ENCODE measurements at places on chromosomes 11 and 22.

DNA sequence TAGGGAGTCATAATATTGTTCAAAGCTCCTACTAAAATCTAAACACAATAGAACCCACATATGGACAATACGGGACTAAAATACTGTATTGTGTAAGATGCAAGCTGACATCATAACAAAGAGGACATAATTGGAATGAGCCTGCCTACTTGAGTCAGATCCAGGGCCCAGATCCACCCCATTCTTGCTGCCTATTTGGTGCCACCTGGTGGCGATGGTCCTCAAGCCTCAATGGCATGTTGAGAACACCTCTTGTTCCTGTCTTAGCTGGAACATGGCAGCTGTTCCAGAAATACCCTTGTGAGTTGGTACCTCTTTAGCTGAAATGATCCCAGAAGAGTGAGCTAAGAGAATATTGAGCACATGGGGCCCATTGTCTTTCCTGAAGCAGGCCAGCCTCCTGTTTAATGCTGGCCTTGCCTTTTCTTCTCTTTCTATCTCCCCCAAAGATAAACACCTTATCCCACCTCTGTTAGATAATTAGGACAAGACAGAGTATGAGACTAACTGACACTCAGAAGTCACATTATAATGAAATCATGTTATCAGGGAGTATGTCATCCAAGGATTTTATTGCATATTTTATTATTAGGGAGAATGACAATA, 680.9 kb upstream of the ANO5 start:
- no peak for DNase-seq

- no peak for DNase-seq
These were observed 759 bp downstream of the DESI1 start for GRCh38 chr22:41619979-41620588.

DNA sequence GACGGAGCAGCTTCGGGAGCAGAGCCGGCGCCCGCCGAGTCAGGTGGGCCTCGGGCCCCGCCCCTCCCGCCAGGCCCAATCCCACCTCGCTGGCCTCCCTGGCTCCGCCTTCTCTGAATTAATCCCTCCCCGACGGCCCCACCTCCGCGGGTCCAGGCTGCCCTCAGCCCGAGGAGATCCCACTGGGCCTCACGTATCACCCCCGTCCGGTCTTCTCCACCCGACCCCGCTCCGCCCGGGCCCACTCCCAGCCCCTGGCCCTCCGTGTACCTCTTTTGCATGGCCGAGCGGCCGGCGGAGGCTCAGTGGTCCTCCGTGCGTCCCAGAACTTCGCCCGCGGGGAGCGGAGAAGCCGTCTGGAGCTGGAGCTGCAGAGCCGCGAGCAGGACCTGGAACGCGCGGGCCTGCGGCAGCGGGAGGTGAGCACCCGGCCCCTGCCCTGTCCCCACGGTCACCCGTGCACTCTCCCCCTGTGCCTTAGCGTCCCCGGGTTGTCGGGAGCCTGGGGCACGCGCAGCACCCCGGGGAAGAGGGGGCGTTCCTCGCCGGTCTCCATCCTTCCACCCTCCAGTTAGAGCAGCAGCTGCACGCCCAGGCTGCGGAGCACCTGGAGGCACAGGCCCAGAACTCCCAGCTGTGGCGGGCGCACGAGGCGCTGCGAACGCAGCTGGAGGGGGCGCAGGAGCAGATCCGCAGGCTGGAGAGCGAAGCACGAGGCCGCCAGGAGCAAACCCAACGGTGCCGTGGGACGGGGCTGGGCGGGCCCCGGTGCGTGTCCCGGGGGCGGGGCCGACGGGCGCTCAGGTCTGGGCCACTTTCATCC, 2.2 kb upstream of the CD151 start:
- DNase-seq: peak; percentile 60

DNA sequence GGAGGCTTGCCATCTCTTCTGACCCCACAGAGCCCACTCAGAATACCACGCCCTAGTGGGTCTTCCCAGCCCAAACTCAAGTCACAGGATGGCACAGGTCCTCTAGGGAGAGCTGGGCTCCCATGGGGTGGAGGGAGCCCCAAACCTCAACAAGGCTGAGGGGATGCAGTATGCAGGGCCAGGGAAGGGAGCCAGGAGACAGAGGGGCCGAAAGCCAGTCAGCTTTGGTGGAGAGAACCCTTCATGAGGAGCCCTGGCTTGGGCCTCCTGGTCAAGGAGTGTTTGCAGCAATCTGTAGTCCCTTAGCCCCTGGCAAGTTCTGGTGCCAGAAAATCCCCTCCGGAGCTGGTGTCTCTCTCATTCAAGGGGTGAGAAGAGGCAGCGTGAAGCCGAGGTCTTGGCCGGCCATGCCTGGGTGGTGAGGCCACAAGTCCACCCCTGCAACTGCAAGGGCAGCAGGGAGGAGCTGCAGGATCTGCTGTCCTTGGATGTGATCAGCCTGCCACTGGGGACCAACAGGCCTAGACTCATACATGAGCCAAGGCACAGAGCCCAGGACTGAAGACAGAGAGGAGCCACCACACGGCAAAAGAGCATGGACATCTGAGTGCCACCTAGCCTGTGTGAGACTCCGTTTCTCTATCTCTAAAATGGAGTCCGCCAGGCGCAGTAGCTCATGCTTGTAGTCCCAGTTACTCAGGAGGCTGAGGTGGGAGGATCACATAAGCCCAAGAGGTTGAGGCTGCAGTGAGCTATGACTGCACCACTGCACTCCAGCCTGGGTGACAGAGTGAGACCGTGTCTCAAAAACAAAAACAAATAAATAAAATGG, 24.1 kb downstream of the NEAT1 start:
- DNase-seq: no peak

GRCh38 chr22:38070250-38070921, 13.2 kb downstream of the PICK1 start:
- DNase-seq: no peak

GRCh38 chr11:120352405-120352804, 16.2 kb downstream of the ARHGEF12 start:
- no peak for DNase-seq

DNA sequence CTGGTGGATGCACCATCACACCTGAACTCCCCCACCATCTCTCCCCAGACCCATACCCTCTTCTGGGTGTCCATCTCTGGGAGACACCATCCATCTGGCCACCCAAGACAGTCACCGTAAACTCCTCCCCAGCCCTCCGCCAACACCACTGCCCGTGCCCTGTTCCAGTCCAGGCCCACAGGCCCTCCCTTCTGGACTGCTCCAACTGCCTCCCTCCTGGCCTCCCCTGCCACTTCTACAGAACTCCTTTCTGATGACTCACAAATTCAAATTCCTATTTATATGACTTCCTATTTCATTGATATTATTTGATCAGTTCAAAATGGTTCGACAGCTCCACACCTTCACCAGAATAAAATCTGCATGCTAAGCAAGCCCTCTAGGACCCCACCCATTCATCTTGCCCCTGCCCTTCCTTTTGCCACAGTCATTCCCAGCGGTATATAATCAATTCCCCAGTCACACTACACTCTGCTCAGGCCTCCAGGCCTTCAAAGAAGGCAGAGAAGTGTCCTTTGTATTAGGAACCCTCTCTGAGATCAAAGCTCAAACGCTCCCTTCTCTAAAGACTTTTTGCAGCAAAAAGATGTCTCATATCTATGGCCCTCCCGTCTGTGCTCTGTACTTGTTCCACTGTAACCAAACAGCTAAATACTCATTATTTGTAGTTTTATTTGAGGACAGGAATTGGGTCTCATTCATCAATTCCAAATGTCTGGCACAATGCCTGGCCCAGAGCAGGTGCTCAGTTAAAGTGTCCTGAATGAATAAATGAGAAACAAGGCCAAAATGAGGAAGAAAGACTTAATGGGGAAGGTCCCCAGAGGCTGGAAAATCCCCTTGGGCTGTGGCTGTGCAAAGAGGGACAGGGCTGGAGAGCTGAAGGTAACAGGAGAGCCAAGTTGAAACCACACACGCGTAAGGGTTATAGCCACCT, 29.0 kb downstream of the MYH9 start:
- DNase-seq: no peak

- no peak for DNase-seq
These were observed 605.6 kb downstream of the SOX6 start for GRCh38 chr11:15750535-15751308.

DNA sequence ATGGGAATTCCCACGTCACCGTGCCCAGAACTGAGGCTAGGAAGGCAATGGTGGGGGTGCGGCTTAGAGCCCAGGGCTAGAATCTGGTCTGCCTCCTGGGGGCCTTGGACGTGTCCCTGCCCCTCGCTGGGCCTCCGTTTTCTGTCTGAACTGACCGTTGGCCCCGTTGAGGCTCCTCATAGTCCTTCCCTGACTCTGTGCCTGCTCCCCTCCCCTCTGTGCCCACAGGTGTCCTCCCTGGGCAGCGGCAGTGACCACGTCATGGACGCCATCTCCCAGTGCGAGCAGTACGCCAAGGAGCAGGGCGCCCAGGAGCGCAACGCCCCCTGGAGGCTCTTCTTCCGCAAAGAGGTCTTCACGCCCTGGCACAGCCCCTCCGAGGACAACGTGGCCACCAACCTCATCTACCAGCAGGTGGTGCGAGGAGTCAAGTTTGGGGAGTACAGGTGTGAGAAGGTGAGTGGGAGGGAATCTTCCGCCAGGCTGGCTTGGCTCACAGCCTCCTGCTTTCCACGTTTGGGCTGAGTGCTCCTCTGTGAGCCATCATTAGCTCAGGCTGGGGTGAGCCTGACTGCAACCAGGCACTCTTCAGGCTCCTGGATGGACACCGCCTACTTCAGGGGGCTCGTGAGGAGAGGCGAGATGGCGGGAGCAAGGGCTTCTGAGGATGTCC, 63.9 kb downstream of the MYO7A start:
- peak; percentile 10 for DNase-seq

DNA sequence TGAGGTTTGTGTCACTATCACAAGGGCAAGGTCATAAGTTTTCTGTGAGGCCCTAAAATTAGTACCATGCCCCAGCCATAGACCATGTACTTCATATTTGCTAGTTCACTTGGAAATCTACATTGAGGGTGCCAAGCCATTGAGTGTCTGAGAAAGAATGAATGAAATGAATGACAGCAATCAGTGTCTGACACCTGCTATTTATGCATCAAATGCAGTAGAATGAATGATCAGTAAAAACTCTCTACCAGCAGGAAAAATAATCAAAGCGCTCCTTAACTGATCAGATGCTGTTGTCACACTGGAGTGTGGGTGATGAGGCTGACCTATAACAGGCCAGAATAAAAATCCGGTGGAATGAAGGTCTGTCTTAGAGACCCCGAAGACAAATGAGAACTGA, 467.9 kb upstream of the B3GAT1 start:
- DNase-seq: no peak

DNA sequence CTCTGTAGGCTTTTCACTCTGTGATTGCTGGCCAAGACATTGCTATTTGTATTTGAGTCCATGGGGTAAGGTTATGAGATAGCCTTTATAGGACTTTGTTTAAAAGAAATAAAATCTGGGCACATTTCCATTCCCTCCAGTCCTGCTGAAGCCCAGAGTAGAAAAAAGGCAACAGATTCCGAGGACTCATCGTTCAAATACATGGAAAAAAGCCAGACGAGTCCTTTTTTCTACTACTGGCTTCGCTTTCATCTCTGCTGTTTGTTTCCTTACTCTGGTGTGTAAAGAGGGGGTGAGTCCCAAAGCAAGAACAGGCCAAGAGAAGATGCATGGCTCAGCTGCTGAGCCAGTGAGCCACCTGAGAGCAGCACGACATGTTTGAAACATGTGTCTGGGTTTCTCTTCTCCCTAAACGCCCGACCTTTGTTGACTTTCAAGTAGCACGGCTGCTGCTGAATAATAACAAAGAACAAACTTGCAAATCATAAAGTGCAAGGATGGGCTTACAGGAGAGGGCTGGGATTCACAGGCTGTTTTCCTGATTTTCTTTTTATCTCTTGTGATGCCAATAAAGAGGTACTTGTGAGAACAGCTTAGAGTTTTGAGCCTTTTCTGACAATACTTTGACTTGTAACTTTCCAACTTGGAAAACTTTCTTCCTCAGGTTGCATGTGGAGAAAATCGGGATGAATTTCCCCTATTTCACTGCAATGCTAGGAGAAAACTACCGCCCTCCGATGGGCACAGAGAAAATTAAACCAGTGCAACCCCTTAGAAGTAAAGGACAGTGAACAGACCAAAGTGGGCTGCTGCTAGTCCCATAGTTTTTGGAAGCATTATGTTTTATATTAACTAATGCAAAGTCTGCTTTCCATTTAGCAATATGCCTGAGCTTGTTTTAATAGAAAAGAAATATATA, 195.2 kb upstream of the RAG2 start:
- DNase-seq: no peak

DNA sequence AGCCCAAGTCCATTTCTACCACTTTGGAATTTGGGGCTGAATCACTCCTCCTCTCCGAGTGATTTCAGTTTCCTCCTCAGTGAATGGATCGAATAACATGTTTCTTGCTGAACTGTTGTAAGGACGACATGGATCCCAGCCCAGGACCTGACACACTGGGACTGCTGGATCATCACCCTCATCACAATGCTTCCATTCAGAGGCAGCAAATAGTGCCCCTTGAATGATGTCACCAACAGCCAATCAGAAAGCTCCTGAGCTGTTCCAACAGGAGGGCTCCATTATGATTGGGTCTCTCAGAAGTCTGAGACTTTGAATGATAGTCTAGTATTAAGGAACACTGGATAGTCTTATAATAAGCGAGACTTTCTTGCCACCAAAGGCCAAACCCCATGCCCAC, 158.9 kb downstream of the MYO18B start:
- DNase-seq: no peak

DNA sequence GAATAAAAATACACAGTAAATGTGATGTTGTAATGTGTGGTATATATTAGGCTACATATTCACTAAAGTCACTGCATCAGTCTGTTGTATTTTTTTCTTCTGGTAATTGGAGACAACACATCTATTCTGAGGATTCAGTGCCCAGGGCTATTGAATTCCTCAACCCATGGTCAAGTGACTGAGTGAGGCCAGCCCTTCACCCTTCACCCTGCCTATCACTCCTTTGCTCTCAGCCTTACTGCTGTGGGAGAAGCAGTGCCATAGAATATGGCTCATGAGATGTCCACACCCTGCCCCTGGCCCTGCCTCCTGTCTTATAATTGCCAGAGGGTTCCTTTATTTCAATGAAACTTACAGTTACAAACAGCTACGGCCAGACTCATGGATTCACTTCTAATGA, 295.6 kb downstream of the NTM start:
- DNase-seq: no peak

- DNase-seq: no peak
These were observed 47.6 kb downstream of the GGTLC2 start for GRCh38 chr22:22691716-22692701.

DNA sequence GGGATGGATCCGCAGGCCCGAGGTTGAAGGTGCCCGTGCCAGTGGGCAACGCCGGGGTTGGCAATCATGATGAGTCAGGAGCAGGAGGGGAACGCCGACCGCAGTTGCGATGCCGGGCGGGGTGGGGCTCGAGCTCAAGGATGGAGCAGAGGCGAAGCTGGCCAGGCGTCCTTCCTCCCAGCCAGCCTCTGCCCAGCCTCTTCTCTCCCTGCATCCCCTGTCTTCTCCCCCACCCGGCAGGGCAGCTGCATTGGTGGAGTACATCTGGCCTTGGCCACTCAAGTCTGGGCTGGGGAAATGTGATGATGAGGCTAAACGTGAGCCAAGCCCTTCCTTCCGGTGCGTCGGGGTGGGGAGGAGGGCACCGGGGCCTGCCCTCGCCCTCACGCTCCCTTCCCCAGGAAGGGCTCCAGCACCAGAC, 3.9 kb downstream of the IFITM10 start:
- no peak for DNase-seq
